BJ (cell line): ENCODE measurements at places on chromosomes 1 and 21. TPM values are rescaled to one million over a fixed set of nuclear protein-coding genes. Genes with fewer than 3 reads are reported as not detected.

Gene PDPN
- polyA plus RNA-seq = 0.18 and 0.33 TPM in 2 replicates

DNA sequence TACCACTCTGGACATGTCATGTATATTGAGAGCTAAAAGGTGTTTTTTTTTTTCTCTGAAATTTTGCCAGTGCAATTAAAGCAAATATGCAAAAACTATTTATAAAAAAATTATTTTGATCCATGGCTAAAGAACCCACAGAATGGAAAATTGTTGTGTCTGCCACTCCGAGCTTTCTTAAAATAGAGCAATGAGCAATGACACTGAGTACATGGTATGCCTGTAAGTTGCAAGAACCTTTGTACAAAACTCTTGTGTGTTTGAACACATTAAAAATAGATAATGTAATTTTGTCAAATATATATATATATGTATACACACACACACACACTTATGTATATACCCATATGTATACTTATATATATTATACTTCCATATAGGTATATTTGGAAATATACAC lies 1530.9 kb upstream of the B3GALT2 start:
- no peak for DNase-seq

DNA sequence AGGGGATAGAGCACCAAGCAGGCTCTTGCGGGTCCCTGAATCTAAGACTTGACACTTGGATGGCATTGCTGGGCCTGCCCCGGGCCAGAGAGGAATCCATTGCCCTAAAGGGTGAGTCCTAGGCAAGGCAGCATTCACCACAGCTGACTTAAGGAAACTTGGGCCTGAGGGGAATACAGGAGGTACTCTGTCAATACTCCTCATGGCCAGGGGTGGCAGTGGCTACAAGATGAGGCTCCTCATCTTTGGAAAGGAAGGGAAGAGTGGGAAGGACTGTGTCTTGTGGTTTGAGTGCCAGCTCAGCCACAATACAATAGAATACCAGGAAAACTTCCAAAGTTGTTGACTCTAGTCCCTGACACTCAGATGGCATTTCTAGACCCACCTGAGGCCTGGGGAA lies 5.1 kb downstream of the KRTAP22-1 start:
- no peak for DNase-seq

Gene CRNN
- not detected in 2 replicates for polyA plus RNA-seq

DNA sequence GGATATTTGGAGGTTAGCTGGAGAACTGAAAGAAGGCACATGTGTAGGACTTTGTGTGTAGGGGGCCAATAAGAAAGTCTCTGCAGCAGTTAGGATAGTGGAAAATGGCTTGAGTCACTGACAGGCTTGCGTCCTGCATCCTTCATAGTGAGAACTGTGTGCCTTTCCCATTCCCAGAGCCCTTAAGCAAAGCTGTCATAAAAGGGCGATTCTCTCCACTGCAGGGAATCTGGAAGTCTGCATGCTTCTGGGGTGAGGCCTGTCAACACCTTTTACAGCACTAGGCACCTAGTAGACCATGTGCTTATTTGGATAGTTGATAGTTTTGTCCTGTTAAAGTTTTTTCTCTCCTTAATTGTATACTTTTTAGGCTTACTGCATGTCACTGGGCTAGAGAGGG lies 39.4 kb upstream of the MACF1 start:
- no peak for DNase-seq

Gene SYCP1
- not detected in 2 replicates for polyA plus RNA-seq

GRCh38 chr1:154682254-154682653 lies 74.3 kb upstream of the ADAR start:
- DNase-seq = no peak

DNA sequence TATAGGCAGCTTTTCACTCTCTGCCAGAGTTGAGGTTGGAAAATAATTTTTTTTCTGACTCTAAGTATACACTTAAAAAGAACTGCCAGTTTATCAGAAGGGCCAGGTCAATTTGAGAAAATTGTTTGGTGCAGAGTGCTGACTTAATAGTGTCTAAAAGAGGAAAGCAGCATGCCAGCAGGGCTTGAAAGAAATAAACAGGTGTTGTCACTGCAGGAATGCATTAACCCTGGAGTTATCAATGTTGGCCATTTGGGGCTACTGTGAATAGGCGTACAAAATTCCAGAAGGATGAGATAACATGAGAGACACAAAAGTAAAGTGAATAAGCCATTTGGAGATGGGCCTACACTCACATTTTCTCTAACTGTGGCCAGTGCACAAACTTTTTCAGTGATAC lies 220.6 kb upstream of the PLD5 start:
- DNase-seq = no peak

DNA sequence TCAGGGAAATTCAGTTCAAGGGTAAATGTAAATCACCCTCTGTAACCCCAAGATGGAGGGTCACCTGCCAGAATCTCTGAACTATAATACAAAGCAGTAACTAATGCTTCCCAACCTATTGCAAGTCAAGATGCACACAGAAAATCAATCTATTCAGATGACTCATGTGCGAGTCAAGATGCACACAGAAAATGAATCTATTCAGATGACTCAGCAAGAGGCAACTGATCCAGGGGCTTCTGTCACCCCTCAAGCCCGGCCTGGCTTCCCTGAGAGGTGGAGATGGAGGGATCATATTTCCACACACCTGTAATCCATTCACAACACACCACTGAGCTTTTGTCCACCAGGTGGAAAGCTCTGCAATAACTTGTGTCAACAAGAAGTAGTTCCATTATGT lies 17.4 kb upstream of the HIVEP3 start:
- DNase-seq = no peak
